IPS DF 19.7 (cell line): ENCODE measurements at places on chromosomes 7 and 10.

DNA sequence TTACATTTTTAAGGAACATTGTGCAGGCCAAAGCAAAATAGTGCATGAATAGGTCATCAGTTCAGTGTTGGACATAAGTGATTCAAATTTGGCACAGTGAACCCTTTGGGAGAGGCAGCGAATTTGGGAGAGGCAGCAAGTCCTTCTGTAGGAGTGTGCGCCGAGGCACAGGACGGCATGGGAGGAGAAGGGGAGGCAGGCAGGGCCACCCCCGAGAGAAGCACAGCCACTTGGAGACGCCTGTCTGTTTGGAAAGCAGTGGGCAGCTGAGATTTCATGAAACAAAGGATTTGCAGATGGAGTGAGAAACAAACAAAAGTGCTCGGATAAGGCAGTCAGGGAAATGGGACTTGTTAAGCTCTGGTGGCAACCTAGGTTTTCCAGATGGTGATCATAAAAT is 30.6 kb downstream of the VIPR2 start:
- no peak for DNase-seq

DNA sequence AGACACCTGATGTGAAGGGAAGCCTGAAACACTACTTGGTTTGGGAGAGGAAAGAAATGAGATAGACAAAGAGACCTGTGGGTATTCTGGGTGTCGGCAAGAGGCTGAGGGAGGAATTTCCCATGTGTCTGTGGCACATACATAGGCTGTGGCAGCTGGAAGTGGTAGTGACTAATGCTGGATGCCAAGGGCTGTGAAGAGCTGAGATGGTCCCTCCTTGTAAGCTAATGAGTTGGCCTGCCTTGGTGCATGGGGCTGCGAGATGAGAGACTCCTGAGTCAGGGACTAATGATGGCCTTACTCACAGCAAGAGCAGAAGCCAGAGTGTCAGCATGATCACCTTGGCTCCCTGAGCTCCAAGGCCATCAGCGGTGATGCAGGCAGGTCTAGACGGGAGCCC is 119.0 kb upstream of the EEPD1 start:
- DNase-seq: no peak

DNA sequence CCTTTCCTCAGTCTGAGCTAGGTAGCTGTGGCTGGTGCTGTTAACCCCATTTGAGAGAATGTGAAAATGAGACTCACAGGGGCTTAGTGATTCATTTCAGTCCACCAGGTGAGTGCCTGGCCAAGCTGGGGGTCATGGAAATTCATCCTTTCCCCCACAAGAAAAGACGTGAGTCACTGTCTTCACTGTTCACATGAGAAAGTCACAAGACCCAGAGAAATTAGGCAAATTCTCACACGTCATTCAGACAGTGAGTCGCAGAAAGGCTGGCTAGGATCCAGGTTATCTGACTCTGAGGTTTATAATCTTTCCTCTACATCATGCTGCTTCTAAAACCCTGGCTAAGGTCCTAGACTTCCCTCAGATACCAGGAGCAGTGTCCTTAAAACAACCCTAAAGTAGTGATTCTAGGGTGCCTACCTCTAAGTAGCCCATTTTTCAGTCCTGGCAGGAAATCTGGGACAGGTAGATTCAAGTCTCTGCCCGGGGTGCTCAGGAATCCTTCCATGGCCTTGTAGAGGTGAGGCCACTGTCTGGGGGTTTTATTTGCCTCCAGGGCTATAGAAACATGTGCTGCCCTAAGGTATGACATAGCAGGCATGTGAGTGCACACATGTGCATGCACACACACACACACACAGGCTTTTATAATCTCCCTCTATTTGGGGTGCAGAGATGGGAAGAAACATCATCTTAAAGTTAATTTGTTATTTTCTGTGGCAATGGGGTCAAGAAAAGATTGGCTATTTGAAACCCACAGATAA is 427.9 kb upstream of the CELF2 start:
- no peak for DNase-seq

- no peak for DNase-seq
Observed at GRCh38 chr10:70494536-70494935, 16.0 kb downstream of the PALD1 start.

GRCh38 chr7:74337926-74338325 is 48.7 kb downstream of the CLIP2 start:
- DNase-seq: no peak

GRCh38 chr7:64890761-64891362 is 12.2 kb upstream of the ZNF273 start:
- no peak for DNase-seq

DNA sequence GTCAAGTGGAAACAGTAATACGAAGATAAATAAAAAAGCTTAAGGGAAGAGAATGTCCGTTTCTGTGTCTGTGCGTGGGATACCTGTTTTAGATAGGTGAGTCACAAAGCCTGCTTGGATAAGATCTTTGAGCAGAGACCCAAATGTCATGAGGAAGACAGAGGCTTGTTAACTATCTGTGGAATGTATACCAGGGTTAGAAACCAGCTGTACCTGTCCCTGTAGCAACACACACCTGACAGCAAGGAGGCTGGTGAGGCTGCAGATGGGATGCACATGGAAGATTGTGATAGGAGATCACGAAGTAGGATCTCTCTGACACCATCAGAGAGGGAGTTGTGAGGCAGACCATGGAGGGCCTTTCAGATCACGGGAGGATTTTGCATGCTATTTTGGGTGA is 105.3 kb downstream of the ARHGAP21 start:
- DNase-seq: no peak

GRCh38 chr7:128026551-128026950 is 4.7 kb downstream of the LRRC4 start:
- no peak for DNase-seq

- DNase-seq: no peak
Observed at GRCh38 chr10:24341371-24341770, 132.4 kb downstream of the KIAA1217 start.

DNA sequence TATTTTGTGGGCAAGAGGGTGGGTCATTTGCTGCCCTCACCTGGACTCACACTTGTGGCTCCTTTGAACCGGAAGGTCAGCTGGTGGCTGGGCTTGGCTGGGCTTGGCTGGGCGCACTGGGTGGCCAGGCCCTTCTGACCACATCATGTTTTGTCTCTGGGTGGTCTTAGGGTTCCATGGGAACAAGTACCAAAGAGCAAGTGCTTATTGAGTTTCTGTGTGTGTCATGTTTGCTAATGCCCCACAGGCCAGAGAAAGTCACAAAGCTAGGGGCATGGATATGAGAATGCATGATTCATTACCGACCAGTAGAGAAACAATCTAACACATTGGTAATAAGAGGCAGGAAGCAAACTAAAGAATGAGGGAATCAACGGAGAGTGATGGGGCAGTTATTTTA is 33.6 kb upstream of the NRP1 start:
- DNase-seq: no peak

DNA sequence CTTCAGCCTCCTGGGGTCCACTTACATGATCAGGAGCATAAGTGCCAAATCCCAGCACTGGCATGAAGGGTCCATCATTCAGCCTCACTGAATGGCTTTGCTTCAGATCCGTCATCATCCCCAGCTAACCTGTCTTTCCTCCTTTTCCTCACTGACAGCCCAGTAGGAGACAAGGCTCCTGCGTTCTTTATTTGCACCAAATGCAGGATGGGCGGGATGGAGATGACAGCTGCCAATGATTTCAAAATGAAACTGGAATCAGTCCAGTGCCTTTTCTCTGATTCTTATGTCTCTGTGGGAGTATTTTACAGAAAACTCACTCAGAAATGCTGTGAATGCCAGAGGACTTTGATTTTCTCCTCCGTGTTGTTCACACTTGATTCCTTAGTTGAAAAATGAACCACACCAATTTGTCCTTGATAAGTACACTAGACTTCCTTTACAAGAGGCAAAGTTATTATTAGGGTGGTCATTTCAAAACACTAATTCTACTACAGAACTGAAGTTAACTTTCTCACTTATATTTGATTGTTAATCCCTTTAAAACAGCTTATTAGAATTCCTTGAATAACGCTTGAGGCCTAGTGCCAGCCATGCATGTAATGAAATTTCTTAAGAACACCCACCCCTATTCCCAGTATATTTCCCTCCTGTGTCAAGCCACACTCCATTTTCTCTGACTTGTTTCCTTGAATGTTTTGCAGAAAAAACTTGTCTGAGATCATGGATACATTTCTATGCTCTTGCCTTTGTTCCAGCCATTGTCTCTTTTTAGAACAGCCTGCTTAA is at the start of gene AKR1C8:
Gene AKR1C8 (minus strand): TSS at position 164 of the 789 bp plus-strand sequence. CDS start 46 bp downstream, at position 118.
- no peak for DNase-seq

DNA sequence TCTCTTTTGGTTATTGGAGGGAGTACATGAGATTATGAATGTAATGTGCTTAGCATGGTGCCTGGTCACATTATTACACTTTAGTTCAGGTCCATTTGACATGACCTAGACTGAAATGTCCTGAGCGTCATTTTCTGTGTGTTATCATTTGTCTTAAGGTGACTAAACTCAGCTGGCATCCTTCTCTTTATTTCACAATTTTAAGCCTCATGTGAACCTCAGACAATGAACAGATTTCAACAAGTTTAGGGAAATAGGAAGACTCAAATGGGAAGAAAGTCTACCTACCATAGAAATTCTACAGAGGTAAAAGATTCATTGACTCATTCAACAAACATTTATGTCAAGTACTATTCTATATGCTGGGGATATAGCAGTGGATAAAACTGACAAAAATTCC is 70.2 kb upstream of the EXOC6 start:
- DNase-seq: no peak

DNA sequence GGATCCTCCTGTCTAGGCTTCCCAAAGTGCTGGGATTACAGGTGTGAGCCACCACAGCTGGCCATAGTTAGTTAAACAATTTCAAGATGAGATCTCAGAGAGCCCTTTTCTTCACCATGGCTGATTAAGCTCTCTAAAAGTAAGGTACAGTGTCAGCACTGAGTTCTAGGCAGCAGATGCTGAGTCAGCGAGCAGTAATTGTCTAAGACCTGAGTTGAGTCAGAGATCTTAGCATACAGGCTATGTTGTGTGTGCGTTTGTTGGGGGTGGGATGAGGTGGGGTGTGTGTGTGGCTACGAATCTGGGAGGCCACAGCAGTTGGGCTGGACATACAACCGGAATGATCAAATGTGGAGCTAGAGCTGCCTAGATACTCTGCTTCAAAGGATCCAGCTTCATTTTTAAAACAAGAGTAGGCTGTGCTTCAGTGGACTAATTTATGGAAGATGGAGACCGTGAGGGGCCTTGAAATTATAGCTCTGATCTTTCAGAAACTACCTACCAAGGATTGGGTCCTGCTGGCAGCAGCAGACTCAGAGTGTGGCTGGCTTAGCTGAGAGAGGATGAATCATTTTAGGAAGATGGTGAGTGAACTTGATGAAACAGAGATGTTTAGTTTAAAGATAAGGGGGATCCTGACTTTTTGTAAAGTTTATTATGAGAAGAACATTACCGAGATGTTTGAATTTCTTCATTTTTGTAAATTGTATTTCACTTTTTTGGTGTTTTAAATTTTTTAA is 17.5 kb upstream of the MTPN start:
- no peak for DNase-seq

GRCh38 chr10:111493024-111493625 is 416.3 kb downstream of the ADRA2A start:
- no peak for DNase-seq

DNA sequence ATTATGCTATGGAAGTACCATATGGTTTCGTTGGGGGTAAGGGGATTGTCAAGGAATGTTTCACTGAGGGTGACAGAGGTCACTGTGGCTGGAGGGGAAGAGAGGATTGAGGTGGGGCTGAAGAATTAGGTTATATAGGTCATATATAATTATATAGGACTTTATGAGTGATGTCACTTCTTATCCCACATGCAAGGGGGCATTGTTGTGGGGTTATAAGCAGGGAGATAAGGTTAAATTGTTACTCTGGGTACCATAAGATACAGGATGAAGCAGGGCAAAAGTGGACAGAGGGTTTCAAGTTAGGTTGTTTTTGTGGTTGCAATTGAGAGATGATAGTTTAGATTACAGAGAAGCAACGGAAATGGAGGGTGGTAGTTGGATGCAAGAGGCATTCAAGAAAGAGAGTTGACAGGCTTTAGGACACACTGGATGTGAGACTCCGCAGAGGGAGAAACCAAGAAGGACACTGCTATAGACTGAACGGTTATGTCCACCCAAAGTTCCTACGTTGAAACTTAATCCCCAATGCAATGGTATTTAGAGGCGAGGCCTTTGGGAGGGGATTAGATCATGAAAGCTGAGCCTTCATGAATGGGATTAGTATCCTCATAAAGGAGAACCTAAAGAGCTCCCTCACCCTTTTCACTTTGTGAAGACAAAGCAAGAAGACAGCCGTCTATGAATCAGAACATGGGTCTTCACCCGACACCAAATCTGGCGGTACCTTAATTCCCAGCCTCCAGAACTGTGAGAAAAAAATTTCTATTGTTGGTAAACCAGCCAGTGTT is 7.0 kb upstream of the PRR15 start:
- no peak for DNase-seq

DNA sequence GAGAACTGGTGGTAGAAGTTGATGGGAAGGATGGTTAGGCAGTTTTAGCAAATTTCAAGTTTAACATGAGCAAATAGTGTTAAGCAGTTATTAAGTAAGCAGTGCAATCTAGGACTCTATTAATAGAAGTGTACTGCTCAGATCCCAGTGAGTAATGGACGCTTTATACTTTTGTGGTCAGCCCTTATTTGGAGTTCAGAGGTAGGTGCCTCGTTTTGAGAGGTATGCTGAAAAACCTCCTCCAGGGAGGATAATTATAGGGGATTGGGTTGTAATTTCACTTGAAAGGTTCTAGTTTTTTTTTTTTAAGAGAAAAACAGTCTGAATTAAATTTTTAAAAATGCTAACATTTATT is 33.5 kb upstream of the CCDC7 start:
- DNase-seq: no peak

DNA sequence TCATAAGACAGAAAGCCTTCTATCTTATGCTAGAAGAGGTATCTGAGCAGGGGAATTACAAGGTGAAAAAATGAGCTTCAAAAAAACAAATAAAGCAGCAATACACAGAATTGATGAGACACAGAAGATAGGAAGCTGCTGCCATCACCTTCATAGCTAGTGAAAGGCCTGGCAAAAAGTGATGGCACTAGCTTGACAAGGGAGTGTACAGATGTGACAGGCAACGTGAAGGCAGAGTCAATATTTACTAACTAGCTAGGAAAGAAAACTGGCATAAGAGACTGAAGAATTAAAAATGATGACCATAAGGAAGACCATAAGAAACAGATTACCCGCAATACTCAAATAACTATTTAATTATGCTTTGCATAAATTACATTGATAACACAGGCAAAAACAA is 9.4 kb downstream of the GPR22 start:
- DNase-seq: no peak

- no peak for DNase-seq
Observed at GRCh38 chr7:116557066-116557585, 32.3 kb downstream of the CAV1 start.

DNA sequence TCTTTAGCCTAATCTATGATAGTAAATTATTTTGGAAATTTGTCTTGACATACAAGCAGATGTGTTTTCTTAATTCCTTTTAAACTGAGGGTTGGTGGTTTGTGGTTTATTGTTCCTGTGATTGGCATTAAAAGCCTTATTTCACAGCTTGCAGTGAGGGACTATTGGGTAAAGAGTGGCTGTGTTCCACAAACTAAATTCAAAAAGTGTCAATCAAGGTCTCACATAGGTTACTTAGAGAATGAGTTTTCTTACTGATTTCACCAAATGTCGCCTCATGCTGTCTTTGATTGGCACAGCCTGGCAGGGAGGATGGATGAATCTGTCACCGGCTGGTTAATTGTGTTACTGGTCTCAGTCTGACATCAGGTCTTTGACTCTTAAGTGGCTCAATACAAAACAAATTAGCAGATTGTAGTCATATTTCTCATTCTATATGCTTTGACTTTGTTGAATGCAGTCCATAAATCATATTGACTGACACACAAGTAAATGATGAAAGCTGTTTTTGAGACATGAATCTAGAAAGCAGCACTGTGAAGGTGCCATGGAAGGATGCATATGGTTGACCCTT is 66.8 kb upstream of the CYP26C1 start:
- no peak for DNase-seq
